Natural killer cell treated with Interleukin-12 subunit alpha and Interleukin-12 subunit beta and Interleukin-15 and Interleukin-18, amount 100 ng/mL, for 72 hours (primary cell): ENCODE measurements at places on chromosomes 11 and 22.

- no peak for DNase-seq
Observed at GRCh38 chr11:62508336-62509058, 38.1 kb downstream of the AHNAK start.

GRCh38 chr11:47329431-47329986 lies 23.0 kb downstream of the MYBPC3 start:
- DNase-seq, result no peak

DNA sequence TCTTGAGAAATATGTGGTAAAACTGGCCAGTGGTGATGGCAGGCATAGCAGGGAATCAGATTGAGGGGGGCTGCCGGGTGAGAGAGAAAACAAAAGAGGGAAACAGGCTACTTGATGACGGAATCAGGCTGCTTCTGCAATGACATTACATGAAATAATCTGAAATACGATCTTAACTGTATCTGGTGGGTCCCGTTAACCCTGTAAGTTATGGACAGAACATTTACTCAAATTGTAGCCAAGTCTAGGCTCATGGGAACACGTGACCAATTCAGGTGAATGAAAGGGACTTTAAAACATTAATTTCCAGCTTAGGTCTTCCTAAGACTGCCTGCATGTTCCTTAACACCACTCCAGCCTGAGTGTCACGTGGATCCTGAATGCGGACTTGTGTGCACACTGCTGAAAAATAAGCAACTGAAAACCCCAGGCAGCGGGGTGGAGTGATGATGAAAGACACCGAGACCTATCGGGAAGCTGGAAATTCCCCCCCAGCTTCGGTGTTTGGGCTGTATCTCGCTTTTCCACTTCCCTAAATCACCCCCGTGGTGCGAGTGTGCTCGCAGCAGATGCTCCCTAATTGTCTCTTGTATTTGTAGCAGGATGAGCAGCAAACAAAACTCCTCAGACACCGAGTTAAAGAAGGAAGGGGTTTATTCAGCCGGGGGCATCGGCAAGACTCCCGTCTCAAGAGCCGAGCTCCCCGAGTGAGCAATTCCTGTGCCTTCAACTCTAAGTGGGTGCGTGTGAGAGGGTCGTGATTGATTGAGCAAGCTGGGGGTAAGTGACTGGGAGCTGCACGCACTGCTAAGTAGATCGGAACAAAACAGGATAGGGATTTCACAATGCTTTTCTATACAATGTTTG lies 145.0 kb upstream of the GRK3 start:
- DNase-seq, result no peak

GRCh38 chr11:46948378-46949131 lies 12.0 kb downstream of the CSTPP1 start:
- no peak for DNase-seq

GRCh38 chr11:2976294-2977063 lies 15.7 kb downstream of the NAP1L4 start:
- no peak for DNase-seq

DNA sequence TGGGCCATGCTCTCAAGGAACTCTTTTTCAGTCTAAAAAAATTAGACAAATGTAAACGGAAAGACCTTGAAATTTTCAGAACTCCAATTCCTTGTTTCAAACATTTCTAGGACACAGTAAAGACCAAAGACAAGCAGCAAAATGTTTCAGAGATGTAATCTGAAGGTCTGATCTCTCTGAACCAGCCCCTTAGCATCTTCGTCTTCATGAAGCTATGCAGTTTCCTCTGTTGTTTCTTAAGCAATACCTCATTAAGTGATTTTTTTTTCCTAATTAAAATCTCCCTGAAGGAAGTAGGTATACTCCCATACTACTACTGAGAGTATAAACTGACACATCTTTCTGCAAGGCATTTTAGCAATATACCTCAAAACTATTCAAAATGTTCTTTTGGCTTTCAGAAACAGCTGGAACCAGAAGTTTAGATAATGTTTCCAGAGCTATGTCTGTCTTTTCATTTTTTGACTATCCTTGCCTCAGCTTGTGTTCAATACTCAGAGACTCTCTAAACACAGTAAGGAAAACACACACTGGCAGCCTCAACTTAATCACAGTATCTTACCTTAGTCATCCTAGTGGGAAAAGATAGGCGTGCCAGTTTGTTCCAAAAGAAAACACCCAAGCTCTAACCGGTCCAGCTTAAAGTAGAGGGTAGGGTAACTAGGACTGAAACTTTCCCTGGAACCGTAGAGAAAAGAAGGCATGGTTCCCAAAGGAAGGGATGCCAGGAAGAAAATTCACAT lies 25.1 kb downstream of the SBF2 start:
- DNase-seq, result no peak

DNA sequence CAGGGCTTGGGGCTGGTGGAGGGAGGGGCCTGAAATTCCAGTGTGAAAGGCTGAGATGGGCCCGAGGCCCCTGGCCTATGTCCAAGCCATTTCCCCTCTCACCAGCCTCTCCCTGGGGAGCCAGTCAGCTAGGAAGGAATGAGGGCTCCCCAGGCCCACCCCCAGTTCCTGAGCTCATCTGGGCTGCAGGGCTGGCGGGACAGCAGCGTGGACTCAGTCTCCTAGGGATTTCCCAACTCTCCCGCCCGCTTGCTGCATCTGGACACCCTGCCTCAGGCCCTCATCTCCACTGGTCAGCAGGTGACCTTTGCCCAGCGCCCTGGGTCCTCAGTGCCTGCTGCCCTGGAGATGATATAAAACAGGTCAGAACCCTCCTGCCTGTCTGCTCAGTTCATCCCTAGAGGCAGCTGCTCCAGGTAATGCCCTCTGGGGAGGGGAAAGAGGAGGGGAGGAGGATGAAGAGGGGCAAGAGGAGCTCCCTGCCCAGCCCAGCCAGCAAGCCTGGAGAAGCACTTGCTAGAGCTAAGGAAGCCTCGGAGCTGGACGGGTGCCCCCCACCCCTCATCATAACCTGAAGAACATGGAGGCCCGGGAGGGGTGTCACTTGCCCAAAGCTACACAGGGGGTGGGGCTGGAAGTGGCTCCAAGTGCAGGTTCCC lies at the start of gene APOC3:
Gene APOC3 (plus strand): TSS at position 383 of the 659 bp plus-strand sequence. CDS start 676 bp downstream, outside the sequence.
- peak; percentile 49 for DNase-seq

DNA sequence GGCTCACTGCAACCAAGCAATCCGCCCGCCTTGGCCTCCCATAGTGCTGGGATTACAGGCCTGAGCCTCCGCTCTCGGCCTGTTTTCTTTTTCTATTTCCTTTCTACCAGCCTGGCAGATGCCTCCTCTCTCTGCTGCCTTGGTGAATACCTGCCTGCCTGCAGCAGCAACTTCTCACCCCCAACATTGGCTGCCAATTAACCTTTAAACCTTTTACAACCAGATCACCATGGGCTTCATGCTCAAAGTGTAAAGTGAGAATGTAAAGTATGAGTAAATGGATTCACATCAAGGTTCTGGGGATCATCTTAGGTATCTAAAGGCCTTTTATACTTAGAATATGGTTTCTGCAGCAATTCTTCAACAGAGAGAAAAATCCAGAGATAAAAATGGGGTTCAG lies 13.0 kb upstream of the FCHSD2 start:
- DNase-seq, result no peak

DNA sequence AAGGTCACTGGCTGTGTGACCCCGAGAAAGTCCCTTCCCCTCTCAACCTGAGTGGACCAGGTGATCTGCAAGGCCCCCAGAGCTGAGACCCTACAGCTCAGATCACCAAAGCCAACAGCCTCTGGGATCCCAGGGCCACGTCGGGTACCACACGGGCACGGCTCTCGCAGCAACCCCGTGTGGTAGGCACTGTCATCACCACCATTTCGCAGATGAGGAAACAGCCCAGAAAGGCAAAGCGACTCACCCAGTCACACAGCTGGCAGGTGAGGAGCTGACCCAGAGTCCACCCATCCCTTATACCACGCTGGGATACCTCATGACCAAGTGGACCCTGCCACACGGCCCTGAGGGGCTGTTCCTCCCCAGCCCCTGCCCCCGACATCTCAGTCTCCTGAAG lies 2.8 kb downstream of the ATP5MGL start:
- no peak for DNase-seq

DNA sequence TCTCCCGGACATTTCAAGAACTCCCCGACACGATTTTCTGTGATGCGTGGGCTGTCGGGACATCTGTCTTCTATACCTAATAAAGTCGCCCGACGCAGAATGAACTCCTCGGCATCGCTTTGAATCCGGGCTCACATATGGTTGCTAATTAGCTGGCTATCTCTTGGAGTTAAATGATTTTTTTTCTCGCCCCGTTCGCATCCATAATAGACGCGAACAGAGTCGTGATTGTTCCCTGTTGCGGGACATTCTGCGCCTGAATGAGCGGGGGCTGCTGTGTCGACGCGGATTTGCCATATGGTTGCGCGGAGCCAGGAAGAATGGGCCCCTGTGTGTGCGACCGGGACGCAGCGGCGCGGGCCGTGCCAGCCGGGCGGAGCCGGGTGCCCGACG lies 16.4 kb downstream of the CDKN1C start:
- no peak for DNase-seq

GRCh38 chr11:101996111-101996510 lies 51.1 kb upstream of the CFAP300 start:
- DNase-seq, result no peak

DNA sequence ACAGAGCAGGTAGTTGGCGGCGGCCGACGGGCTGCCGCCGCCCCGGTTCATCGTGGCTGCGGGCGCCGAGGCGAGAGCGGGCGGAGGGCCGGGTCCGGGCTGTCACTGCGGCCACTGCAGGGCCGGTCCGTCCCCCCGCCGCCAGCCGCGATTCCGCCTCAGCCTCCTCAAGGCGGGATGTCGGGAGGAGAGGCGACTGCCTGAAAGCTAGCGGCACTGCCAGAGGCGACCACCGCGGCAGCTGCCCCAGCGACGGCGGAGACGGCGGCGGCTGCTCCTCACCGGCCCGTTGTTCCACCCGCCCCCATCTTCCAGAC lies 234 bp downstream of the SESN3 start:
- no peak for DNase-seq

- DNase-seq, result no peak
Observed at GRCh38 chr22:19891317-19892256, 36.9 kb upstream of the GNB1L start.

- no peak for DNase-seq
Observed at GRCh38 chr11:93663021-93663420, 1.5 kb downstream of the CEP295 start.

DNA sequence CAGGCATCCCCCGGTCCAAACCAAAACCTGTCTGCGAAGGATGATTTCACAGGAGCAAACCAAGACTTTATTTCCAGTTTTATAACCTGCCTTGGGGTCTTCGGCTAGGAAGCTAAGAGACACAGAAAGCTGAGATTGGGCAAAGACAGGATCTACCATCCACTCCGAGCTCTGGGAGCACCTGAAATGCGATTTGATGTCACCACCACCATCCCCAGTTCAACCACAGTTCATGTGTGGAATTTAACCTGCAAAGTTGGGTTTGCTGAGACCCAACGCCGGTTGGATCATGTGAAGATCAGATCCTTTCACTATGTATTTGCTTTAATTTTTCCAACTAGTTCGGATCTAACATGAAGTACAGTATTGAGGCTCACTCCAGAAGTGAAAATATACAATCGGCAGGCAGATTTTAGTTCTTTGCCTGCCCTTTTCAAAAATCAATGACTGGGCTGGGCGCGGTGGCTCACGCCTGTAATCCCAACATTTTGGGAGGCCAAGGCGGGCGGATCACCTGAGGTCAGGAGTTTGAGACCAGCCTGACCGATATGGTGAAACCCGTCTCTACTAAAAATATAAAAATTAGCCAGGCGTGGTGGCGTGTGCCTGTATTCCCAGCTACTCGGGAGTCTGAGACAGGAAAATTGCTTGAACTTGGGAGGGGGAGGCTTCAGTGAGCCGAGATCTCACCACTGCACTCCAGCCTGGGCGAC lies 1.4 kb upstream of the C11orf24 start:
- DNase-seq, result no peak

- DNase-seq, result no peak
Observed at GRCh38 chr11:120115272-120116000, 22.5 kb downstream of the TRIM29 start.

DNA sequence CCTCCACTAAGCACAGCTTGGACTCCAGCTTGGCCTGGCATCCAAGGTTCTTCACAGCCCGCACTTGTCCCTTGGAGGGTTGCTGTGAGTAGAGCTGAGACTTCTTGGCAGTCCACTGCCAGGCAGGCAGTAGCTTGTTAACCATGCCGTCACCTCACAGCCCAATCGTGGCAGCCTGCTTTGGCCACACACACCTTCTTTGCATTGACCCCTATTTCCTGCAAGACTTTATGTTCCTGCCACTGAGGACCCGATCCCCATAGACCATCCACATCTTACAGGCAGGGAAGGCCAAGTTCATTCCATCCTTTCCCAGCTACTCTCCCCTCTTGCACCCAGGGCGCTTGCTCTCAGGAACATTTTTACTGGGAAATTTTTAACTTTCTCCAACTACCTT lies 2.5 kb upstream of the PYGM start:
- peak; percentile 55 for DNase-seq

- no peak for DNase-seq
Observed at GRCh38 chr11:34050581-34051348, 766 bp upstream of the CAPRIN1 start.

- no peak for DNase-seq
Observed at GRCh38 chr11:16989554-16989953, 24.7 kb downstream of the PLEKHA7 start.

- DNase-seq, result peak; percentile 86
Observed at GRCh38 chr11:61756452-61757212, 4.2 kb downstream of the MYRF start.

- DNase-seq, result no peak
Observed at GRCh38 chr11:87036756-87037449, 831 bp upstream of the TMEM135 start.

GRCh38 chr11:72897506-72897905 lies 83.3 kb downstream of the ATG16L2 start:
- DNase-seq, result no peak

DNA sequence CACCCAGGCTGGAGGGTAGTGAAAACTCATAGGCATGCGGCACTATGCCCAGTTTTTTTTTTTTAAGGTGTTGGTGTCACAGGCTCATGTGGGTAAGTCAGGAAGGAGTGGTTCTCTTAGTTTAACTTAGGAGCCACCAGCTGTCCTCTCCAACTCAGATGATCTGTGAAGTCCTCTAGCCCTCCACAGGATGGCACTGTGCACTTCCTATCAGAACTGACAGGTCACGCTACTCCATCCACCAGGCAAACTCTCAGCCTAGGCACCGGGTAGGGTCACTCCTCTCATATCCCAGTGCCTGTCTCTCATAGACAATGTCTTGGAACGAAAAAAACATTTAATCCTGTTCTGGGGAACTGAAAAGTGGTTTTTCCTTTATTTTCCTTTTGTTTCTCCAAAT lies 16.5 kb downstream of the NAP1L4 start:
- DNase-seq, result no peak

DNA sequence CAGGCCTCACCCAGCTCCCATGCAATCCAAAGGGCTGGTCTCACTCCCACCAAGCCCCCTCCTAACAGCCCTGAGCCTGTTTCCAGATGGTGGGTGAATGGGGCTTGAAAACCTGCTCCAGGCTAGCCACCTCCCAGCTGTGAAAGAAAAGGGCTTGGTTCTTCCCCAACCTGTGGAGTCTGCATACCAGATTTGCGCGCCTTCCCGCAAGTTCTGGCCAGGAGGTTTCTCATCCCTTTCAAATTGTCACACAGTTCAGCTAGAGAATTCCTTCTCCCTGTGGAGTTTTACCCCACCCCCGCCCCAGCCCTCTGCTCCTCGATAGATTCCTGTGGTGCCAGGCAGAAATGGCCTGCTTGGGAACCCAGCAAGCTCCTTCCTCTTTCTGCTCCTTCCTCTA lies 734.6 kb upstream of the FAT3 start:
- DNase-seq, result no peak

- DNase-seq, result no peak
Observed at GRCh38 chr11:60169264-60169915, 13.5 kb downstream of the MS4A6A start.
